ENCODE measurements at places on chromosomes 7 and 10.

DNA sequence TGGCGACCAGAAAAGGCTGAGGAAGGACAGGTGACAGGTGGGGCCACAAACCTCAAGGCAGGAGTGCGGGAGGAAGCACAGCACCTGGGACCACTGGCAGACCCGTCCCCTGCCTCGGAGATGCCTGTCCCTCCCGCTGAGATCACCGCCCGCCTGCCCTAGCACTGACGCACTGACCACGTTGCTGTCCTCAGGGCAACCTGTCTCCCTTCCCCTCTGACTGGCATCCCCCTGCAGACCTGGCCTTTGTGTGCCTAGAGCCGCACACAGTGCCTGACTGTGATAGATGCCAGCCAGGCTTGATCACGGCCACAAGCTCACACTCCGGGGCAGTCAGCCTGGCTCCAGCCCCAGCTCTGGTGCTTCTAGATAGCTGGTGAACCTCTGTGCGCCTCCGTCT lies 58.4 kb upstream of the EN2 start:
- DNase-seq: no peak

DNA sequence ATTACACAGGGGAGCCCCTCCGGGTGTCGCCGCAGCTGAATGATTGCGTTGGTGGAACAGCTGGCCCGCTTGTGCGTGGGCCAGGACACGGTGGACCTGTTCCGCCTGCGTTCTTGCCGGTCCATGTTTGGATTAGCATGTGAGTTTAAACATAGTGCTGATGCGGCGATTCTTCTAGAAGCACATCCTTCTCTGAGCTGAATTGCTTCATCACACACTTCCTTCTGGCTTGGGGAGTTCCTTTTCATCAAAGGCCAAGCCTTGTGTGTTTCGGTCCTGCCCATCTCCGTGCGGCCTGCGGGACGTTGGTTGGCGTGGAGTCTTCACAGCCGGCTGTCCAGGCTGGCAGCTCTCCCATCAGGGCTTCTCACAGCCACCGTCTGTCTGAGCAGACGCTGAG lies 45.5 kb upstream of the SLC29A4 start:
- no peak for DNase-seq

DNA sequence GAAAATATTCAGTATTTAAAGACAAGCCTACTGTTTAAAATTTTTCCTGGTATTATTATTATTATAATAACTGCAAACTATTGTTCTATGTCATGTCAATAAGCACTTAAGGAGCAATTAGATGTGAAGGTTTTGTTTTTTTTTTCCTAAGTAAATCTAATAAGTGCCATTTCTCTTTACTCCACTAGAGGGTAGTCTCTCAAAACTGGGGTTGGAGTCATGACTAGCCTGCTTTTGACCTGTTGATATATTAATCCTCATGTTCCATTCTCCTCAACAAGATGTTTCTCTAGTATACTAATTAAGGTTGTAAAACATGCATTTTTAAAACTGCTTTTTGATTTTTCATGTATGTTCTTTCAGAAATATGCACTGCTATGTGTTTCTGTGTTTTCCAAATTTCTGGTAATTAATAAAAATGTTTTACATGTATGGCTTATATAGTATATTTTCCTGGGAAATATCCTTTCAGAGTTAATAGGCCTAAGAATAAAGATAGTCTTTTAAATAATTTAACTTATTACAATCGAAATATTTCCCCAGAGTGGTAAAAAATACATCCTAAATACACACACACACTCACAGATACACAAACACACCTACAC lies 1.0 kb upstream of the LRRN3 start:
- no peak for DNase-seq

DNA sequence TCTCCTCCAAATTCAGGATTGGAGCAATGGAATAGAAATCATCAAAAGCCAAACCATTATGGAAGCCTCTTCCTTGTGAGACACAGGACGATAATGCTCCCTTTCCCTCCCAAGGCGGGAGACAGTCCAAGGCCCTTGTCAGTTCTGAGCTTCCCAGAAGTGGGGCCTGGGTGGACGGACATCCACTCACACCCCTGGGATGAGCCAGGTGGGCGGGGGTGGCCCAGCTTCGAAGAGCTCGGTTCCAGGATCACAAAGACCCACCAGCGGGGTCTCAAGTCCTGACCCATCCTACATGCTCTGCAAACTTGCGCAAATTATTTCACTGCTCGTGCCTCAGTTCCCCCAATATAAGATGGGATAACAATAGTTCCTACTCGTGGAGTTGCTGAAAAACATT lies 10.1 kb upstream of the FOXL3 start:
- no peak for DNase-seq

DNA sequence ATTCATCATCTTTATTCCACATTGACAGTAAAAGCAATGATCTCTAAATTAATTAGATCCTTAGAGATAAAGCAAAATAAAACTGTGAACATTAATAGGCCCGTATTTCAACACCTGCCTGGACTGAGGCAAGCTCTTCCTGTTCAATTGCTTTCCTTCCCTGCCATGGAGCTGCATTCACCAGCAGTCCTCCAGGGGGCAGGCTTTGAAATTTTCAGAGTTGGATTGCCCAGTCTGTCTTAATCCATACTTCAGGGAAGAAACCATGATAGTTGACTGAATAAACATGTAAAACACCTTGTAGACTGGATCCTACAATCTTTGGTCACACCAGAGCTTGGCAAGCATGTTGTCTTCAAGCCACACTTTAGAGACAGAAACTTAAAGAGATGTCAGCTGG lies 936.6 kb downstream of the NRG3 start:
- no peak for DNase-seq

GRCh38 chr10:8402576-8402975 lies 348.1 kb downstream of the GATA3 start:
- DNase-seq: no peak

- DNase-seq: peak; percentile 56
Observed at GRCh38 chr10:87863053-87863943, at the start of the genes KLLN and PTEN. Gene KLLN, minus strand, starts transcription at chr10:87863533. Its CDS starts 1,046 bp downstream, at chr10:87862487. Gene PTEN, plus strand, starts transcription at chr10:87863625. Its CDS starts 845 bp downstream, at chr10:87864470.

DNA sequence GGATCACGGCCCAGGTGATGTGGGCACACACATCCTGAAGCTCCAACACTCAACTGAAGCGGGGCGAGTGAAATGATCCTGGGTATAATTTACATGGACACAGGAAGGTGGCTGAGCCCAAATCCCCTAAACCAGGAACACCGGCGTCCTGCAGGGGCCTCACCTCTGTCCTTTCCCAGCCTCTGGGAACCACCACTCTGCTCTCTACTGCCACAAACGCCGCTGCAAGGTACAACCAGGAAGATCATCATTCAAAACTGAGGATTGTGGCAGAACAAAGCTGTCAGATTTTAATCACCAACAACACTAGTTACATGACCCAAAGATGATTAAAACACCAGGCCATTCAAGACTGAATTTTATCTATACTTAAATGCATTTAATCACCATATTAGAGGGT lies 104.0 kb downstream of the DIP2C start:
- no peak for DNase-seq
